H9 (cell line): ENCODE measurements at places on chromosomes 4 and X.

DNA sequence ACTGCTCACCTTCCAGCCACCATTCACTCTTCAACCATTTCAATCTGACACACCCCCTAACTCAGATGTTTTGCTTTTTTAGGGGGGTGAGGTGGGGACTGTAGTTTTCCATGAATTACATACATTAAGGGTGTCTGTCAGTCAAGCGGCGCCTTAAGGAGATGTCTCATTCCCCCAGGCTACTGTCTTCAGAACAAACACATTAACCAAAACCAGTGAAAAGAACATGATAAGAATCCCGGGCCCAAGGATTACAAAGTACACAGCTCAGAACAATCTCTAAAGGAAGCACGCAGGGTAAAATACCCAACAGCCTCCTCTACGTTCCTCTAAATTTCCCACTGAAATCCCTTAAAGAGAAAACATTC lies 62.5 kb upstream of the IRF2 start:
- no peak for DNase-seq

DNA sequence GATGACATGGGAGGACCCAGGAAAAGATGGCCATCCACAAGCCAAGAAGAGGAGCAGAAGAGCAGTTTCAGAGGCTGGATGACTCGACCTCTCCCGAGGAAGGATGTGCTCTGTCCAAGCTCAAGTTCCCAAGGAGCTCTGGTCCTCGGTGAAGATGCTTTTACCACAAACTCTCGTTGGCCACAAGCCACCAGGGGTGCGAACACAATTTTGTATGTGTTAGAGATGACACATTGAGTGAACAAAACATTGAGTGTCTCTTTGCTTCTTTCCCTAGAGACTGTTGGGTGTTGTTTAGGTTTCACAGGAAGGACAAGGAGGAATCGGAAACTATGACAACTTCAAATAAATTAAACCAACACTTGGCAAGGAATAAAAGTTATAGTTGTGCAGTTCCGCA lies 26.3 kb downstream of the FGFBP1 start:
- DNase-seq: no peak

GRCh38 chr4:147913137-147913536 lies 181.2 kb downstream of the ARHGAP10 start:
- DNase-seq: no peak

DNA sequence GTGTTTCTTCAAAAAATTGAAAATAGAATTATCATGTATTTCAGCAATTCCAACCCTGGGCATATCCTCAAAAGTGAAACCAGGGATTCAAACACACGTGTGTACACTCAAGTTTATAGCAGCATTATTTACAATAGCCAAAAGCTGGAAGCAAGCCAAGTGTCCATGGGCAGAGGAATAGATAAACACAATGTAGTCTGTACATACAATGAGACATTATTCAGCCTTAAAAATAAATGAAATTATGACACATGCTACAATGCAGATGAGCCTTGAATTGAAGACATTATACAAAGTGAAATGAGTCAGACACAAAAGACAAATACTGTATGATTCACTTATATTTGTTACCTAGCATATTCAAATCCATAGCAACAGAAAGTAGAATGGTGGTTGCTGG lies 853.4 kb downstream of the STIM2 start:
- no peak for DNase-seq

- peak; percentile 82 for DNase-seq
These were observed 46.5 kb upstream of the HMX1 start for GRCh38 chr4:8917868-8918783.
